ENCODE measurements at places on chromosomes 3 and 15.

- DNase-seq = no peak
Observed at GRCh38 chr15:90190606-90191343, 10.4 kb upstream of the SEMA4B start.

DNA sequence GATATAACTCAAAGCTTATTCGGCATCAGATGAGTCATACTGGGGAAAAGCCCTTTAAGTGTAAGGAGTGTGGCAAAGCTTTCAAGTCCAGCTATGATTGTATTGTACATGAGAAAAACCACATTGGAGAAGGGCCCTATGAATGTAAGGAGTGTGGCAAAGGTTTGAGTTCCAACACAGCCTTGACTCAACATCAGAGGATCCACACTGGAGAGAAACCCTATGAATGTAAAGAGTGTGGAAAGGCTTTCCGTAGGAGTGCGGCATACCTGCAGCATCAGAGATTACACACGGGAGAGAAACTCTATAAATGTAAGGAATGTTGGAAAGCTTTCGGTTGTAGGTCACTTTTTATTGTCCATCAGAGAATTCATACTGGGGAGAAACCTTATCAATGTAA, 7.5 kb downstream of the ZNF621 start:
- DNase-seq = no peak

GRCh38 chr3:122255757-122256439, 69.2 kb upstream of the CSTA start:
- no peak for DNase-seq

GRCh38 chr3:186670155-186670554, 4.3 kb downstream of the HRG start:
- DNase-seq = no peak

Measured in stimulated activated CD4-positive, alpha-beta T cell treated with anti-CD3 and anti-CD28 coated beads, Interleukin-2, amount 100 ng/mL, for 24 hours (primary cell).